ENCODE measurements at places on chromosomes 1 and 21.

DNA sequence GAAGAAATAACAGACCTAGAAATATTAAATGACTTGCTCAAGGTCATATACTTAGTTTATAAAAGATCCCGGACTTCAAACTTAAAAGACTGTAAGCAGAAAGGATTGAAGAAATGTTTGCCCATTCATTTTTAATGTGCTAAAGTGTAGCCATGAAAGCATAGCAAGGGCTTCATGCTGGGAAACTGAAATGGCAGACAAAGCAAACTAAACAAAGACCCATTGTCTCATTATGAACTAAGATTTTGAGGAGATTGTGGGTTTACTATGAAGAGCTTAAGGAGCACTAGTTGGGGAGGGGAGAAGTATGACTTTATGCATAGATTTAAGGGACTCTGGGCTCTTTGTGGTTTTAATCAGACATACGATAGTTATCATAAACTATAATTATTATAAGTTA, 26.3 kb downstream of the ADAMTS1 start:
- DNase-seq, result no peak

DNA sequence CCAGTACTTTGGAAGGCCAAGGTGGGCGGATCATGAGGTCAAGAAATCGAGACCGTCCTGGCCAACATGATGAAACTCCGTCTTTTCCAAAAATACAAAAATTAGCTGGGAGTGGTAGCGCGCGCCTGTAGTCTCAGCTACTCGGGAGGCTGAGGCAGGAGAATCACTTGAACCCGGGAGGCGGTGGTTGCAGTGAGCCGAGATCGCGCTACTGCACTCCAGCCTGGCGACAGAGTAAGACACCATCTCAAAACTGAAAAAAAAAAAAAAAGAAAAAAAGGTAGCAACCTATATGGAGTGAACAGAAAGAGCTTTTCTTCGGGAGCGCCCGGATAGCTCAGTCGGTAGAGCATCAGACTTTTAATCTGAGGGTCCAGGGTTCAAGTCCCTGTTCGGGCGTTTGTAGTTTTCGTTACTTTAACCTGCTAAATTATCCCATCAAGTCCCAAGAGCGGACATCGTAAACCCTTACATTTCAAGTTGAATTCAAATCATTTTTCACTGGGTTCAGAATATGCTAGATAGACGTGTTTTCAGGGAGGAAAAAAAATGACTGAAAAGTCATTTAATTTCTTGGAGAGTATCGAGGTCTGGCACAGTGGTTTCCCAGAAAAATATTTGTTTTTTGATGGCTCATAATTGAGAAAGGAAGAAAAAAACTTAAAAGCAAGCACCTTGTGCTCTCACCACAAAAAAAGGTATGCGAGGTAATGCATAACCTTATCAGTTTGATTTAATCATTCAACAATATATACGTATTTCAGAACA, 9.8 kb upstream of the MDM4 start:
- DNase-seq, result peak; percentile 83

GRCh38 chr1:12511516-12512468, 106.2 kb downstream of the DHRS3 start:
- no peak for DNase-seq

- DNase-seq, result no peak
These were observed 69.2 kb downstream of the OBSCN start for GRCh38 chr1:228276901-228277490.

- DNase-seq, result no peak
These were observed 521.6 kb downstream of the PLPP3 start for GRCh38 chr1:56057466-56058405.

DNA sequence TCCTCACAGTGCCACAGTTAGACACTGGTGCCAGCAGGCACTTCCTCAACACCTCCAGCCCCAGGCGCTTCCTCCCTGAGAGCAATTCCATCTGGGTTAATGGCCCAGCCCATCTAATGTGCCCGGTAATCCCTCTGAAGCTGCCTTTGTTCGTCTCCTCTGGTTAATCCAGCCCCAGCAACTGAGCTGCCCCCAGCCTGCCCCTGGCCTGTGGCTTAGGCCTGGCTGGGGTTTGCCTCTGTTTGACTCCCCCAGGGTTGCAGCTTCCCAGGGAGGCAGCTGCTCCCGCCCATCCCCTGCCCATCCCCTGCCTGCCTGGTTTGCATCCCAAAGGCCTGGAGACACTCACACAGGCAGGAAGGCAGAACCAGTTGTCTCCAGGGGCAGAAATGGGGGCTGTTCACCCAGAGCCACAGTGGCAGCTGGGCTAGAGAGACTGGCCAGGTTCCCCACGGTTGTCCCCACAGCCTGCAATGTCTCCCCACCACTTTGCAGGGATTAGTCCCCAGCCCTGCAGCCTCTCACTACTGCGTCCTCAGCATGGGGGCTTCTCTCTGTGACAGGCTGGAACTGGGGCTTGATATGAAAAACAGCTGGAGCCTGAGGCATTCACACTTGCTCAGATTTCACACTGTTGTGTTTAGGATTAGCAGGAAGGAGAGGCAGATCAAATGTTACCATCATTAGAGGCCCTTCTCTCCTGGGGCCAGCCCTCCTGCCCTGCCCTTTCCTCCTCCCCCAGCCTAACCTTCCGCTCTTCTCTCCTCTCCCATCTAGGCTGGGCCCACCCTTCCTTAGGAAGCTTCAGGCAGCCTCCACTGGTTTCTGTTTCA, 120.2 kb downstream of the TLR5 start:
- peak; percentile 36 for DNase-seq

- no peak for DNase-seq
These were observed 27.1 kb upstream of the DAB1 start for GRCh38 chr1:57450981-57451380.

DNA sequence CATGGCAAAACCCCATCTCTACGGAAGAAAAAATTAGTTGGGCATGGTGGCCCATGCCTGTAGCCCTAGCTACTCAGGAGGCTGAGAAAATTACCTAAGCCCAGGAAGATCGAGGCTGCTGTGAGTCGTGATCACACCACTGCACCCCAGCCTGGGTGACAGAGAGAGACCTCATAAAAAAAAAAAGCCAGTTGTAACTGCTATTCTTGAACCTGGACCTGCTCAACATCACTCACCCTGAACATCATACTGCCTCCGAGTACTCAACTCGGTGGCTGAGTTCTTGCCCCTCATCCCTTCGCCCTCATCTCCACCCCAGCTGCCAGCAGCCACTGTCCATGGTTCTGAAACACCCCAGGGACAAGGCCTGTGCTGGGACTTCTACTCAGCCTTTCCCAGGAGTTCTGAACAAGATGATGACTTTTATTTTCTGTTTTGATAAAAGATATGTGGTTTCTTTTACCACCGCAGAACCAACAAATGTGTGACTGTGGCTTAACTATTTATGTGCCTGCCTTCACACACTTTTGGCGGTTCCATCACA, 5.4 kb upstream of the DISP3 start:
- no peak for DNase-seq

DNA sequence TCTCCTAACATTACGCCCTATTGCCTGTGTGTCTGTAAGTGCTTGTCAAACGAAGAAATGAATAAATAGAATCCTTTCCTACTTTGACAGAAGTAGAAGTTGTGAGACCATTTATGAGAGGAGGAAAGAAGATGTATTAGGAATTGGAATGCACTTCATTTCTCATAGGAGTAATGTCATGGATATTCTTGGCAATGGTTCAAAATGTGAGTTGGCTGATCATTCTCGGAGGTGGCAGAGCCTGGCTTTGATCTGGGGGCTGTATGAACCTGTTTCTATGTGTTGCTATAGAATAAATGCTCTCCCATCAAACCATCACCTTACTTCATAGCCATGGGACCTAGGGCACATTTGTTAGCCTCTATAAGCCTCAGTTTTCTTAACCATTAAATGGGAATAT, 10.1 kb upstream of the SERBP1 start:
- DNase-seq, result no peak

All from DMS79 treated with DMSO at 0.1 percent for 48 hours (cell line).